ENCODE measurements at places on chromosomes 5 and 9. TPM values are rescaled to one million over a fixed set of nuclear protein-coding genes. Genes with fewer than 3 reads are reported as not detected.
A peak's percentile ranks its signal among the peaks of the same experiment; 100 is the strongest.

DNA sequence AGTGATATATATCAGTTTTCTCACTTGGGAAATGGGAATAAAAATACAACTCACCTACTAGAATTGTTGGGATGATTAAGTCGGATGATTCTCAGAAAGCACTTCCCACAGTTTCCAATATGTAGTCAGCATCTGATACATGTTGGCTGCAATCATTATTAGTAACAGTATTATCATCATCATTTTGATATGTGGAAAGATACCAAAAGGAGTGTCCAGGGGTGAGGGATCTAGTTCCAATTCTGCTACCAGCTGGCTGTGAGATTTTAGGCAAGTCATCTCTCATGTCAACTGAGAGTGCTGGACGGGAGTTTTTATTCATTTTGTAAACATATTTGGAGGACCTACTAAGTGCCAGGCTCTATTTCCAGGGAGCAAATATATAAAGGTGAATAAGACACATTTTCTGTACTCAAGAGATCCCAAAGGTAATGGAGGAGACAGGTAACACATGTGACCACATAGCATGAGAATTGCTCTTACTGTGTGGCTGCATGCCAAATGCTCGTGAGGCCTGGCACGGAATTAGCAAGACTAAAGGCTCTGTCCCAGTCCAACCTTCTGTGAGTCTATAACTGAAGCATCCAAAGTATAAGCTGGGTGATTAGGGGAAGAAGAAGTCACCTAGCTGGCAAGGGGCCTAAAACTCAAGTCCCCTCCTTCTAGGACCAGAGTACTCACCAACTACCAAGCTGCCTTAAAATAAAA is 83.0 kb downstream of the GRIA1 start:
- H3K27ac ChIP-seq, result no peak overlapping the region
- no peaks in the 10 kb centered on the region for H3K4me1 ChIP-seq
- H3K4me3 ChIP-seq, result no peak overlapping the region
- no peak for DNase-seq

GRCh38 chr9:91690540-91691249 is 259.3 kb downstream of the ROR2 start:
- H3K36me3 ChIP-seq, result no peaks in the 10 kb centered on the region
- DNase-seq, result no peak
- H3K27ac ChIP-seq, result no peak overlapping the region
- H3K4me3 ChIP-seq, result no peak overlapping the region

DNA sequence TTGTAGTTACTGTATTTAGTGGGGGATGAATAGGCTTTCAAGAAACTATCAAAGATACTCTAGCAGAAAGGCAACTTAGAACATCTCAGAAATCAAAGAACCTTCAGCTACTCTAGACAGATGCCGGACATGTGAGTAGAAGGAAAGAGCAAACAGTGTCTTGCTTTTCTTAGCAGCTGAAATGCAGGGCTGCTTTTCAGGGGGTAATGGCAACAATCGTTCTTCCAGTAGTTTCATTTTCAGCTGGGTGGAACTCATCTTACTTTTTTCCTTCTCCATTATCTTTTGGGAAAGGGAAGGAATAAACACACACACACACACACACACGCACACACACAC is 281.6 kb downstream of the CRB2 start:
- no peak overlapping the region for H3K27ac ChIP-seq
- no peaks in the 10 kb centered on the region for H3K36me3 ChIP-seq
- DNase-seq, result no peak
- H3K4me1 ChIP-seq, result no peaks in the 10 kb centered on the region
- H3K27me3 ChIP-seq, result no peaks in the 10 kb centered on the region

GRCh38 chr5:119168401-119168800 is 97.5 kb downstream of the DMXL1 start:
- no peak overlapping the region for H3K27ac ChIP-seq
- no peak overlapping the region for H3K4me3 ChIP-seq
- H3K27me3 ChIP-seq, result no peaks in the 10 kb centered on the region
- DNase-seq, result no peak
- H3K4me1 ChIP-seq, result no peaks in the 10 kb centered on the region

DNA sequence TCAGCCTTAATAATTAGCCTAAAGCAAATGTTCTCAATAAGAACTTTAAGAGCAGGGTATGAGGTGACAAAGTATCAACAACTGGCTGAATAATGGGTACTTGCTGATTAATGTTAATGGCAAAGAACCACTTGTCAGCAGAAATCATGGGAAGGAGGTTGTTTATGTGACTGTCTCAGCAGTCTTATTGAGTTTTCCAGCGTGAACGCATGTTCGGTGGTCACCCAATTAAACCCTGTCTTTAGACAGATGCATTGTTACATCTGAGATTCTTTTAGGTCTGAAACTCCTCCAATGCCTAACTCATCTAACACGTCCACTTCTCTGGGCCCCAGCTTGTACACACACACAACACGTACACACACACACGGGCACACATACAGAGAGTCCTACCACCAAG is 18.2 kb upstream of the TSSK1B start:
- H3K4me1 ChIP-seq, result no peaks in the 10 kb centered on the region
- DNase-seq, result no peak
- no peaks in the 10 kb centered on the region for H3K27me3 ChIP-seq

GRCh38 chr5:180791611-180792213 is 10.9 kb downstream of the MGAT1 start:
- no peak overlapping the region for H3K4me3 ChIP-seq
- peaks cover 33% of the 10 kb centered on the region for H3K36me3 ChIP-seq
- no peak for DNase-seq
- H3K4me1 ChIP-seq, result no peaks in the 10 kb centered on the region

DNA sequence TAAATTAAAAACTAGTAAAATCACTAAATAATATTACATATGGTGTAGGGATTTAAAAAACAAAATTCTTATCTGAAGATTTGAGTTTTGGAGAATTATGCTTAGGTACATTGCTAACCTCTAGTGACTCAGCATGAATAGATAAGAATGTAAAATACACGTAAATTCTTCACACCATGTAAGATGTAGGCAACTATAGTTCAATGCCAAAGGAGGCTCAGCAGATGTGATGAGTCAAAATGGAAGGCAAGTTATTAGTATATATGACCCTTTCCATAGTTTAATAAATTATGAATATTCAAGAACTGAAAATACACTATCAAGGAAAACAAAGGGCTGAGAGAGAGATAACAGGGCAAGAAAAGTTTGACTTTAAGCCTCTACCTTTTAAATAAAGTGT is 79.0 kb downstream of the MRPS30 start:
- no peaks in the 10 kb centered on the region for H3K4me1 ChIP-seq
- no peak overlapping the region for H3K27ac ChIP-seq
- no peak for DNase-seq
- H3K27me3 ChIP-seq, result no peaks in the 10 kb centered on the region
- no peaks in the 10 kb centered on the region for H3K36me3 ChIP-seq

GRCh38 chr5:4924577-4924976 is 215.6 kb upstream of the ADAMTS16 start:
- no peaks in the 10 kb centered on the region for H3K27me3 ChIP-seq
- no peak for DNase-seq
- H3K36me3 ChIP-seq, result no peaks in the 10 kb centered on the region
- H3K4me3 ChIP-seq, result no peak overlapping the region

DNA sequence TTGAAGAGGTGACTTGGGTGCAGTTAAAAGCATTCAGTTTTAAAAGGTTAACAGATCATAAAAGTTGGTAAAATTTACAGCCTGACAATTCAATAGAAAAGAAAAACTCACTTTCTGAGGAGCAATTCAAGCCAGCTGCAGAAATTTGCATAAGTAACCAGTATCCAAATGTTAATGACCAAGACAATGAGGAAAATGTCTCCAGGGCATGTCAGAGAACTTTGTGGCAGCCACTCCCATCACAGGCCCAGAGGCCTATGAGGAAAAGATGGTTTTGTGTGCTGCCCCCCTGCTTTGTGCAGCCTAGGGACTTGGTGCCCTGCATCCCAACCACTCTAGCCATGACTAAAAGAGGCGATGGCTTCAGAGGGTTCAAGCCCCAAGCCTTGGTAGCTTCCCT is 1406.5 kb upstream of the ACO1 start:
- no peaks in the 10 kb centered on the region for H3K27me3 ChIP-seq
- no peaks in the 10 kb centered on the region for H3K4me1 ChIP-seq
- H3K36me3 ChIP-seq, result no peaks in the 10 kb centered on the region
- H3K4me3 ChIP-seq, result no peak overlapping the region
- DNase-seq, result no peak

DNA sequence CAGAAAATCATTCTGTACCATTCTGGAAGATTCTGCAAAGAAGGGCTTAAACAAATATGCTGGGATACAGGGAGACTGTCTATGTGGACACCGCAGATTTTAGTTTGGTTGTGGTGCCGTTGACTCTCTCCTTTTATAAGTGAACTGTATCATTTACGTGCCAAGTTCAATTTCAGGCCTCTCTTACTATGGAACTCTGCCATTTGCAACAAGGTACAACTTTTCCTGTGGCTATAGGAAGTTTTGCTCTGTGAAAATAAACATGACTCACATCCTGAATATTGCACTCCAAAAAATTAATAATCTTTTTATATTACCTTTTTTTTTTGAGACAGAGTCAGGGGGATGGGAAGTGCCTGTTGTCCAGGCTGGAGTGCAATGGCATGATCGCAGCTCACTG is 29.7 kb upstream of the CSNK1G3 start:
- H3K27me3 ChIP-seq, result no peaks in the 10 kb centered on the region
- no peak overlapping the region for H3K4me3 ChIP-seq
- no peaks in the 10 kb centered on the region for H3K4me1 ChIP-seq
- no peak overlapping the region for H3K27ac ChIP-seq

- no peak overlapping the region for H3K4me3 ChIP-seq
- peak; percentile 51 for DNase-seq
- no peaks in the 10 kb centered on the region for H3K4me1 ChIP-seq
- H3K27me3 ChIP-seq, result no peaks in the 10 kb centered on the region
Observed at GRCh38 chr9:124812441-124812876, 35.5 kb downstream of the OLFML2A start.

- DNase-seq, result no peak
- peaks cover 12% of the 10 kb centered on the region for H3K4me1 ChIP-seq
- no peaks in the 10 kb centered on the region for H3K36me3 ChIP-seq
- peak overlapping the region; percentile 53 for H3K27ac ChIP-seq
Observed at GRCh38 chr5:83306572-83307241, 164.8 kb upstream of the VCAN start.

DNA sequence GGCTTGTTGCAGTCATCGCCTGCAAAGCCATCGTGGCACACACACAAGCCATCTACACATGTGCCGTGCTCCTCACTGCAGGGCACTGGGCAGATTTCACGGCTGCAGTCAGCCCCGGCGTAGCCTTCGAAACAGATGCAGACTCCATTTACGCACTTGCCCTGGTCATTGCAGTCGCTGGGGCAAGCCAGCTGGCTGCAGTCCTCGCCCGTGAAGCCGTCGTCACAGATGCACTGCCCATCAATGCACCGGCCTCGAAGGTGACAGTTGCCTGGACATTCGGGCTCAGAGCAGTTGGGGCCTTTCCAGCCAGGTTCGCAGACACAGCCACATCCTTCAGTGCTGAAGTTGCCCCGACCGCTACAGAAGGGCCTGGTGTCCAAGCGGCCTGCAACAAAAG is 31.1 kb downstream of the TNC start:
- H3K27ac ChIP-seq, result no peak overlapping the region
- H3K4me1 ChIP-seq, result no peaks in the 10 kb centered on the region
- peaks cover 83% of the 10 kb centered on the region for H3K36me3 ChIP-seq
- H3K27me3 ChIP-seq, result no peaks in the 10 kb centered on the region
- DNase-seq, result no peak

- no peak overlapping the region for H3K27ac ChIP-seq
- H3K36me3 ChIP-seq, result no peaks in the 10 kb centered on the region
- peaks cover 14% of the 10 kb centered on the region for H3K4me1 ChIP-seq
- H3K27me3 ChIP-seq, result no peaks in the 10 kb centered on the region
- DNase-seq, result no peak
Observed at GRCh38 chr9:38138276-38138675, 69.2 kb upstream of the SHB start.

- H3K4me3 ChIP-seq, result no peak overlapping the region
- no peaks in the 10 kb centered on the region for H3K27me3 ChIP-seq
- H3K27ac ChIP-seq, result no peak overlapping the region
- H3K36me3 ChIP-seq, result no peaks in the 10 kb centered on the region
- no peak for DNase-seq
- H3K4me1 ChIP-seq, result no peaks in the 10 kb centered on the region
Observed at GRCh38 chr5:103690676-103691075, 128.1 kb upstream of the NUDT12 start.

- no peaks in the 10 kb centered on the region for H3K27me3 ChIP-seq
- H3K27ac ChIP-seq, result no peak overlapping the region
- H3K4me3 ChIP-seq, result no peak overlapping the region
- H3K4me1 ChIP-seq, result no peaks in the 10 kb centered on the region
Observed at GRCh38 chr5:13830536-13830935, 114.0 kb downstream of the DNAH5 start.

Gene IFNB1
- not detected for polyA plus RNA-seq

Gene IL9
- not detected for polyA plus RNA-seq

Gene FAM153A
- not detected for polyA plus RNA-seq

Gene IGFBPL1
- polyA plus RNA-seq, result 1.5 TPM

Gene NKD2
- not detected for polyA plus RNA-seq

Gene OR1J2
- not detected for polyA plus RNA-seq

Gene URM1
- 61.5 TPM for polyA plus RNA-seq

Gene COL5A1
- 26.4 TPM for polyA plus RNA-seq

Gene PCDHA7
- polyA plus RNA-seq, result 0.15 TPM

Gene PCDHA10
- polyA plus RNA-seq, result 0.02 TPM

Gene TLE4
- polyA plus RNA-seq, result 40.4 TPM

Gene CLK4
- polyA plus RNA-seq, result 10.1 TPM
